Osteoblast (primary cell): ENCODE measurements at places on chromosomes 5 and 9. TPM values are rescaled to one million over a fixed set of nuclear protein-coding genes. Genes with fewer than 3 reads are reported as not detected.

- no peak for DNase-seq
- H3K4me1 ChIP-seq, result peaks cover 19% of the 10 kb centered on the region
- H3K36me3 ChIP-seq, result peaks cover 21% of the 10 kb centered on the region
- H3K27ac ChIP-seq, result peak overlapping the region; percentile 21
- peak overlapping the region; percentile 86 for H3K4me3 ChIP-seq
Measured at GRCh38 chr9:126861707-126862103, 1.3 kb downstream of the ZBTB34 start.

DNA sequence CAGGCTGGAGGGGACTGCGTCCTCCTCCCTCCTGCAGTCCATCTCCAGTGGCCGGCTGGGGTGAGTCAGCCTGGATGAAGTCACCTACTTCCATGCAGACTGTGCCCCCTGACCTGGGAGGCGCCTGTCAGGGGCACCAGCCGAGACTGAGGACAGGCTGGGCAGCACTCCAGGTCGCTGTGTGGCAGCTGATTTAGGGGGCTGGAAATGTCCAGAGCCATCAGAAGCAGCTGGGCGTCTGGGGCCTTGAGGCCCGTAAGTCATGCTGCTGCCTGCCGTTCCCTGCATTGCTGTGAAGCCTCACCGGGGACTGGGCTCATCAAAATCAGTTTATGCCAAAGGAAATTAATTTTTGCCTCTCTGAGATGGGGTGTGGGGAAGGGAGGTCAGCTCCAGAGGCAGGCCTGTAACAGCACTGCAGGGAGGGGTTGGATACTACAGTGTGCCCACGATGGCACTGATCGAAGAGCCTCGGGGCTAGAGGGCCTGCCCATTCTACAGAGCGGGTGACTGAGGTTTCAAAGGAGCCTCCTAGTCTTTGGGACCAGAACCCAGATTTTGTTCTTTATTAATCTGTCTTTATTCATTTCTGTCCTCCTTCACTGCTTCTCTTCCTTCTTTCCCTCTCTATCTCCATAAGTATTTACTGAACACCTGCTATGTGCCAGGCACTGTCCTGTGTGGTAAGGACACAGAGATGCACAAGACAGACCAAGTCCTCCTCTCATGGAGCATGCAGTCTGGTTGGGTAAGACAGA, 70.4 kb upstream of the PSD2 start:
- no peaks in the 10 kb centered on the region for H3K27me3 ChIP-seq
- peaks cover 16% of the 10 kb centered on the region for H3K4me1 ChIP-seq

- no peak overlapping the region for H3K27ac ChIP-seq
- H3K36me3 ChIP-seq, result no peaks in the 10 kb centered on the region
- DNase-seq, result no peak
Measured at GRCh38 chr5:171272996-171273970, 35.8 kb upstream of the TLX3 start.

GRCh38 chr9:38000735-38001134, 68.3 kb downstream of the SHB start:
- no peaks in the 10 kb centered on the region for H3K27me3 ChIP-seq
- H3K36me3 ChIP-seq, result peaks cover 2% of the 10 kb centered on the region
- DNase-seq, result peak; percentile 75
- H3K4me3 ChIP-seq, result no peak overlapping the region

DNA sequence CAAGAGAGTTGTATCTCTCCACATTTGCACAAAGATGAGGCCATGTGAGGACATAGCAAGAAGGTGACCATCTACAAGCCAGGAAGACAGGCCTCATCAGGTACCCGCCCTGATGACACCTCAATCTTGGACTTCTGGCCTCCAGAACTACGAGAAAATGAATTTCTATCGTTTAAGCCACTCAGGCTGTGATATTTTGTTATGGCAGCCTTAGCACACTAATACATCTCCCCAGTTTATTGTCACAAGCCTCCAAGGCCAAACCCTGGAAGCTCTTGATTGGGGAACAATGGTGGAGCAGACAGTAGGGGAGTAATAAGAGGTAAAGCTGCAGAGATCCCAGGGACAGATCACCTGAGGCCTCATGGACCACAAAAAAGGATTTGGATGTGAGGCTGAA, 7.7 kb upstream of the P4HA2 start:
- no peaks in the 10 kb centered on the region for H3K36me3 ChIP-seq
- H3K4me3 ChIP-seq, result no peak overlapping the region
- DNase-seq, result no peak

GRCh38 chr9:5448016-5448415, 2.3 kb upstream of the CD274 start:
- H3K4me1 ChIP-seq, result peaks cover 25% of the 10 kb centered on the region
- H3K36me3 ChIP-seq, result no peaks in the 10 kb centered on the region
- no peaks in the 10 kb centered on the region for H3K27me3 ChIP-seq
- H3K4me3 ChIP-seq, result no peak overlapping the region

DNA sequence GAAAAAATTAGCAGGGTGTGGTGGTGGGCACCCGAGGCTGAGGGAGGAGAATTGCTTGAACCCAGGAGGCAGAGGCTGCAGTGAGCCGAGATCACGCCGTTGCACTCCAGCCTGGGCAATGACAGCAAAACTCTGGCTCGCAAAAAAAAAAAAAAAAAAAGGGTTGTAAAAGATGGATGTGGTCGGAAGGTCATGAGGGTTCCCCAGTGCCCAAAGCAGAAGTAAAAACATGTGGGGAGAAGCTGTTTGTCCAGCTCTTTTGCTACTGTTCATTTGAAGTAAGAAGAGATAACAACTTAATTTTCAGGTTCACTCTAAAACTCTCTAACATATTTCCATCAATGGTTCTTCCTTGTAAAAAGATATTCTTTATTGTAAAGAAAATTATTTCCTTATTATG, 57.1 kb upstream of the GOLPH3 start:
- no peak overlapping the region for H3K4me3 ChIP-seq
- peaks cover 12% of the 10 kb centered on the region for H3K36me3 ChIP-seq
- DNase-seq, result no peak

DNA sequence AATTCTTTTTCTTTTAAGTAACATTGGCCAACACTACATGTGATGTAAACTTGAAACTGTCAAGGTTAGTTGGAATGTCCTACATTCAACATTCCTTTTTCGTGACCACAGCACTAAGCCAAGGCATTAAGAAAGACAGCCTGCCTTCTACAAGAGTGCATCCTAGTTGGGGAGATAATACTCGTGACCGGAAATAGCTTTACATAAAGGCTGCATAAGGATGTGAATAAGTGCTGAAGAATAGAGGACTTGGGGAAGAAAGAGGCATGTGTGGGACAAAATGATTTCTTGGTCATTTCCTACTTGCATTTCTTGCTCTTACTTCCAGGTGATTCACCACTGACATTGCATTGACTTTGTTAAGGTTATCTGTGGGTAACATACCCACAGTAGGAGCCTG, 282.0 kb downstream of the DMRT2 start:
- H3K27me3 ChIP-seq, result no peaks in the 10 kb centered on the region
- no peak overlapping the region for H3K27ac ChIP-seq
- no peak overlapping the region for H3K4me3 ChIP-seq
- H3K4me1 ChIP-seq, result no peaks in the 10 kb centered on the region
- DNase-seq, result no peak

Gene ORM1
- total RNA-seq, result not detected in 2 replicates

Gene SPAAR
- 0.29 and 0.72 TPM in 2 replicates for total RNA-seq

GRCh38 chr5:17317473-17317872, 100.0 kb downstream of the BASP1 start:
- peaks cover 17% of the 10 kb centered on the region for H3K4me1 ChIP-seq
- H3K4me3 ChIP-seq, result no peak overlapping the region
- no peaks in the 10 kb centered on the region for H3K27me3 ChIP-seq
- H3K27ac ChIP-seq, result no peak overlapping the region
- peak; percentile 71 for DNase-seq

DNA sequence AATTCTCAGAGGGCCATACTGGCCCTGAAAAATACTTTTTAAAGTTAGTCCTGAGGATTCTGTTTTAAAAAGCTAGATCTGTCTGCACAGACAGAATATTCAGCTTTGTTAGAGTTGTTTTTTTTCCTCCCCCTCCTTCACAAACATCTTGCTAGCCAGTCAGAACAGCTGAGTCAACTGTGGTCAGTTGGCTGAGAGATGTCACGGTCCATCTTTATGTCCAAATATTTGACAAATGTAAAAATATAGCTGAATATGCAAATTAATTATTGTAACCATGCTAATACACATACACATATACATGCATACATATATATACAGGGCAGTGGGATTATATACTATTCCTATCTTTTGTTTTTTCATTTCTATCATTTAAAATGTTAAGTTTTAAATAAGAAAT, 33.9 kb downstream of the UNC13B start:
- peak; percentile 90 for DNase-seq
- no peak overlapping the region for H3K4me3 ChIP-seq
- H3K4me1 ChIP-seq, result peaks cover 5% of the 10 kb centered on the region
- no peaks in the 10 kb centered on the region for H3K36me3 ChIP-seq
- H3K27me3 ChIP-seq, result no peaks in the 10 kb centered on the region

Gene FNBP1
- 31.8 and 35.9 TPM in 2 replicates for total RNA-seq

DNA sequence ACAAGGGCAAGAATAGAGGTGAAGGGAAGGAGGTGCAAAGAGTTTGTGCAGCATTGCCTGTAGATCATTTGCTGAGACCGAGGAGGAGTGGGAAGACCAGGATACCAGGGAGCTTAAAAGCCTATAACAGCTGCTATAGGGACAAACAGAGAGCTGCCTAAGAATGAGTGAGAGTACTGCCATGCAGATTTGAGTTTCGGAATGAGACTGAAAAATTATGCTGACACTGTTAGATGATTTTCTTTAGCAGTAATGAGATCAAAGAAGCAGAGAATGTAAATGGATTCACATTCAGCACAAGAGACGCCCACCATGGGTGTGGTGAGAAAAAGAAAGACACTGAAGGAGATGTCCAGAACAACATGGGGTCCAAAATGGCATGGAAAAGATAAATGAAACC, 69.7 kb downstream of the EPB41L4A start:
- H3K4me1 ChIP-seq, result no peaks in the 10 kb centered on the region
- H3K27me3 ChIP-seq, result no peaks in the 10 kb centered on the region
- H3K27ac ChIP-seq, result no peak overlapping the region

- H3K4me1 ChIP-seq, result no peaks in the 10 kb centered on the region
- H3K27me3 ChIP-seq, result no peaks in the 10 kb centered on the region
- no peak overlapping the region for H3K27ac ChIP-seq
- H3K4me3 ChIP-seq, result no peak overlapping the region
- no peak for DNase-seq
Measured at GRCh38 chr5:98372351-98372750, 401.1 kb upstream of the RGMB start.

GRCh38 chr5:107476783-107477182, 194.0 kb downstream of the EFNA5 start:
- H3K27ac ChIP-seq, result no peak overlapping the region
- H3K36me3 ChIP-seq, result no peaks in the 10 kb centered on the region
- no peaks in the 10 kb centered on the region for H3K27me3 ChIP-seq
- no peaks in the 10 kb centered on the region for H3K4me1 ChIP-seq
- DNase-seq, result no peak
- H3K4me3 ChIP-seq, result no peak overlapping the region

GRCh38 chr5:115330830-115331229, 34.4 kb upstream of the CCDC112 start:
- no peak for DNase-seq
- no peak overlapping the region for H3K4me3 ChIP-seq
- no peaks in the 10 kb centered on the region for H3K27me3 ChIP-seq

Gene ZNF608
- total RNA-seq, result 11.6 and 14.7 TPM in 2 replicates

- H3K27ac ChIP-seq, result no peak overlapping the region
- no peaks in the 10 kb centered on the region for H3K27me3 ChIP-seq
- no peak for DNase-seq
- H3K36me3 ChIP-seq, result no peaks in the 10 kb centered on the region
- H3K4me3 ChIP-seq, result no peak overlapping the region
Measured at GRCh38 chr5:22541037-22541436, 312.1 kb downstream of the CDH12 start.

DNA sequence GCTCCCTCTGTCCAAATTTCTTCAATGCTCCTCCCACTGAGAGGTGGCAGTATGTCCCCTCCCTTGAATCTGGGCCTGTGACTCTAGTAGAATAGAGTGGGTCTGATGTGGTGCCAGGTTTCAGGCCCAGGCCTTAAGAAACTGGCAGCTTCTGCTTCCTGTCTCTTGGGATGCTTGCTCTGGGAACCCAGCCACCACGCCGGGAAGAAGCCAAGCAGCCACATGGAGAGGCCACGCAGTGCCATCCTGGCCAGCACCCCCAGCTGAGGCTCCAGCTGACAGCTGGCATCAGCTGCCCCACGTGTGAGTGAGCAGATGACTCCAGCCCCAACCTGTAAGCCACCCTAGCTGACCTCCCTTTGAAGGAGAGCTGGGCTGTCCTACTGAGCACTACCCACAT, 7.3 kb upstream of the TSPAN17 start:
- no peak overlapping the region for H3K27ac ChIP-seq
- no peaks in the 10 kb centered on the region for H3K36me3 ChIP-seq
- H3K4me3 ChIP-seq, result no peak overlapping the region
- H3K27me3 ChIP-seq, result peaks cover 22% of the 10 kb centered on the region
- no peak for DNase-seq

- H3K27me3 ChIP-seq, result peaks cover 5% of the 10 kb centered on the region
- peaks cover 30% of the 10 kb centered on the region for H3K4me1 ChIP-seq
- no peaks in the 10 kb centered on the region for H3K36me3 ChIP-seq
- H3K4me3 ChIP-seq, result no peak overlapping the region
- no peak overlapping the region for H3K27ac ChIP-seq
- no peak for DNase-seq
Measured at GRCh38 chr9:121569266-121569648, 69.6 kb upstream of the GGTA1 start.

- H3K27ac ChIP-seq, result peak overlapping the region; percentile 54
- no peak overlapping the region for H3K4me3 ChIP-seq
- no peaks in the 10 kb centered on the region for H3K27me3 ChIP-seq
- H3K4me1 ChIP-seq, result peaks cover 29% of the 10 kb centered on the region
- peaks cover 4% of the 10 kb centered on the region for H3K36me3 ChIP-seq
Measured at GRCh38 chr5:158990979-158991775, 108.5 kb downstream of the EBF1 start.

DNA sequence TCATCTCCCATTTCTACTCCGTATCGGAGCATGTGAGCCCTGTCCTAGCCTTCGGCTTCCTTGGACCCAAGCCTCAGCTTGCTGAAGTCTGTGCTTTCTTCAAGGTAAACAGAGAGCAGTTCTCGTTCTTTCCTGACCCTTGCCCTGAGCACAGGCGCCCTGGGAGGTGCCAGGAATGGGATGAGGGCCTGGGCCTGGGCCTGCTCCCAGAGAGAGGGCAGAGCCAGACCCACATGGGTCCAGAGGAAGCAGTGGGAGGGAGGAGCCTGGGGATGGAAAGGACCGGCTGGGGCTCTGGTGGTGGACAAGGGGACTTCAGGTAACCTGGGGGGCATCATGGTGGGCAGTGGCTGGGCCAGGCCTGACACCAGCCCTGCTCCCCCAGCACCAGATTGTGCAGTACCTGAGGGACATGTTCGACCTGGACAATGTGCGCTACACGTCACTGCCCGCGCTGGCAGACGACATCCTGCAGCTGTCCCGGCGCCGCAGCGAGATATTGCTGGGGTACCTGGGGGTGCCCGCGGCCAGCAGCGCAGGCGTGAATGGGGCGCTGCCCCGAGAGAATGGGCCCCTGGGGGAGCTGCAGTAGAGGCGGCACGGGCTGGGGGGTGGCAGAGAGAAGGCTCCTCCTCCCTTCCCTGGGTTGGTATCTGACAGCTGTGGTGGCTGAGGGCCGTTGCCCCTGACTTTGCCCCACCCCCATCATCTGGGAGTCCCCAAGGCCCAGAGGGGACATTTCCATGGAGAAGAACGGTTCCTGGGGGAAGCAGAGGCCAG, 10.9 kb upstream of the DOLPP1 start:
- no peaks in the 10 kb centered on the region for H3K27me3 ChIP-seq
- peak; percentile 53 for DNase-seq
- H3K27ac ChIP-seq, result no peak overlapping the region
- no peak overlapping the region for H3K4me3 ChIP-seq
